ENCODE measurements at places on chromosomes 11 and 22.

- no peak for DNase-seq
Observed at GRCh38 chr11:2858995-2859698, 26.4 kb downstream of the CDKN1C start.

- no peak for DNase-seq
Observed at GRCh38 chr11:45285250-45285828, 802 bp downstream of the SYT13 start.

- no peak for DNase-seq
Observed at GRCh38 chr11:66879999-66880398, 23.1 kb downstream of the LRFN4 start.

DNA sequence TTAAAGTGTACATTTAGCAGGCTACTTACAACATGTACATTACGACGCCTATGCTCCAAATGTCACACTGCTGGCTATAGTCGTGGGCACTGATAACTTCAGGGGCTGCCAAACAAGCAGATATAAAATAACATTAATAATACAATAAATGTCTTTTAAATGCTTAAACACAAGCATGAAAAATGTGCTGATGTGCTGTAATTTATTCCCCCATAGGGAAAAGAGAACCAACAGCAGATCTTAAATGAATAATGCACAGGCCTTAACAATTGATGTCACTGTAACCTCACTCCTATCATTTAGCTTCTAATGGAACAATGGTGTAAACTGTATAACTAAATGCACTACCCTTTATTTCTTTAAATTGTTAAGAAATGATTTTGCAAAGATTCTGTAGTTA lies 153.4 kb downstream of the STK33 start:
- no peak for DNase-seq

- DNase-seq: no peak
Observed at GRCh38 chr11:80469871-80470270, 1029.0 kb upstream of the TENM4 start.

GRCh38 chr11:125365196-125365931 lies 130.7 kb downstream of the FEZ1 start:
- no peak for DNase-seq

DNA sequence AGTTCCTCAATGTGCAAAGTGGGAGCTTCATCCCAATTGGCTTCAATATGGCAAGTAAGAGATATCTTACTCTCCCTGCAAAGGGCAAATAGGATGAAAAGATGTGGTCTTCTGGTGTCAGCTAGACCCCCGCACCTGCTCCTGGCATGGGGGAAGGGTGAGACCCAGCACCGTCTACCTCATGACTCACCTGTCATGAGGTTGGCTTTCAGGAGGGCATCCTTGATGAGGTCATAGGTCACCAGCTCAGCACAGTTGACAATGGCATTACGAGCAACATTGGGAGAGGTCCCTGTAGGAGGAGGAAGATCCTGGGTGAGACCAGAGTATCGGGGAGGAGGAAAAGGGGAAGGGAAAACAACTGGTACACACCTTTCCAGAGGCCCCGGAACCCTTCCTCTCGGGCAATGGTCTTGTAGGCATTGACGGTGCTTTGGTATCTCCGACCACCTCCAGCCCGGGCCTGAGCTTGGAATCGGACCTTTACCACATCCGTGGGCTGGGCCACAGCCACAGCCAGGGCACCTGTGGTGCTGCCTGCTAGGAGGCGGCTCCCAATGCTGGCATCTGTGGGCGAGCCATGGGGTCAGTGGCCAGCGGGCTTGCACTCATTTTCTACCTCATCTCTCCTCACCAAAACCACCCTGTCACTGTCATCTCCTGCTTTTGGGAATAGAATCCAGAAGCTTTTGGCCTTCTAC lies 6.0 kb downstream of the UCP2 start:
- DNase-seq: no peak

- no peak for DNase-seq
Observed at GRCh38 chr11:101336155-101336554, 206.5 kb upstream of the PGR start.

DNA sequence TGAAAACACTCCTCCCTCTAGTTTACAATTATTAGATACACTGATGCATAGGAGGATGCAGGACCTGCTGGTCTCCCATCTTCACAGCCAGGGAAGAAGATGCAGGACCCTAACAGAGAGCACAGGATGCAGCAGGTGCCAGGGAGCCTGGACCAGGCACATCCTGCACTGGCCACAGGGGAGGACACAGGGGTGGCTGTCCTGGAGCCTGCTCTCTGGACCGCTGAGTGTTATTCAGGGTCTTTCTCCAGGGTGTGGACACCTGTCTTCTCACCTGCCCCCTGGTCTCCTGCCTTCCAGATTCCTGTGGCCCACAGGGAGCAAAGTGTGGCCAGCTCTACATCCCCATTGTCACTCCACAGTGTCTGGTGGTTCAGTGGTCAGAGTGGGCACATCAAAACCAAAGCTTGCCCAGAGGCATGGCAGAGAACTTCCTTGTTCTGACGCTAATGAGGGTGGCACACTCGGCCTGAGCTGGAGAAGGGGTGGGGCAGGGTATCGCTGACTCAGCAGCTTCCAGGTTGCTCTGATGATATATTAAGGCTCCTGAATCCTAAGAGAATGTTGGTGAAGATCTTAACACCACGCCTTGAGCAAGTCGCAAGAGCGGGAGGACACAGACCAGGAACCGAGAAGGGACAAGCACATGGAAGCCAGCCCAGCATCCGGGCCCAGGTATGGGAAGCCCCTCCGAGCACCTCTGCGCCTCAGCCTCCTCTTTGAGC lies at the start of gene APOBEC3A:
TSS of gene APOBEC3A (plus strand) at position 564 of the 725 bp plus-strand sequence. CDS start at position 647, 83 bp downstream.
- no peak for DNase-seq

DNA sequence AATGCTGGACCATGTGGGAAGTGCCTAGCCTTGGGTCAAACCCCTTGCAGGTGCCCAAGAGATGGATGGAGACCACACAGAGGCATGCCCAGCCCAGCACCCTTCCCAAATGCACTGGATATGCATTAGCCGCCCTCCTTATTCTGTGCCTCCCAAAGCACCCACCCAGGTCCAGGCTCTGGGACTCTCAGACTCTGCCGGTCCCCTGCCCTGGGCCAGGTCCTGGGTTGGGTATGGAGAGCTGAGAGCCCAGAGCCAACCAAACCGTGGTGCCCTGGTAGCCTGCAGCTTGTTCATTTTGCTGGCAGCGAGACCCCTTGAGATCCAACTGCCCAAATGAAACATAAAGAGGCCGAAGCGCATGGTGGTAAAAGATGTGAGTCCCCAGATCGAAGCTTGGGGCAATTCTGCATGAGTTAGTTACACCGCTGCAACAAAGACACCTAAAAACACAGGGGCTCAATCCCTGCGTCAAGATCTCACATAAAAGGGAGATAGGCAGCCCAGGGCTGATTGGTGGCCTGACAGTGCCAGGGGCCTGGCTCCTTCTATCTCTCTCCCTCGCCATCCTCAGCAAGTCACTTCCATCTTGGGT lies 61.5 kb downstream of the MYEOV start:
- DNase-seq: no peak

- DNase-seq: no peak
Observed at GRCh38 chr11:15557457-15558230, 442.9 kb downstream of the INSC start.

- DNase-seq: no peak
Observed at GRCh38 chr11:19984048-19984742, 176.1 kb downstream of the DBX1 start.

GRCh38 chr11:94129512-94130297 lies 1.1 kb downstream of the PANX1 start:
- DNase-seq: no peak

DNA sequence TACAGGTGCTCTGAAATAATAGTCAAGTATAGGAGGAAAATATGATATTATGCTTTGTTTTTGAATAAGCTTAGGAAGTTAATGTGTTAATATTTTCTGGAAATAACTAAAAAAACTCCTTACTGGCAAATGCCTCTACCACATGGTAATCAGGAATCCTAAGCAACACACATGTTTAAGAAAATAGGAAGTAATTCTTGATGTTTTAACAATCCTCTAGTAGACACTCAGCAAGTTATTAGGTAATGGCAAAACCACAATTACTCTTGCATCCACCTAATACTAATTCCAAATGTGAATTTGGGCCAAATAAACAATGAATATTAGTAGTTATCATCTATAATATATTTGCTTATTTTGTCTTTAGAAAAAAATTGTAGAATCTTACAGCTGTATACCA lies 53.6 kb downstream of the SLC35F2 start:
- DNase-seq: no peak

DNA sequence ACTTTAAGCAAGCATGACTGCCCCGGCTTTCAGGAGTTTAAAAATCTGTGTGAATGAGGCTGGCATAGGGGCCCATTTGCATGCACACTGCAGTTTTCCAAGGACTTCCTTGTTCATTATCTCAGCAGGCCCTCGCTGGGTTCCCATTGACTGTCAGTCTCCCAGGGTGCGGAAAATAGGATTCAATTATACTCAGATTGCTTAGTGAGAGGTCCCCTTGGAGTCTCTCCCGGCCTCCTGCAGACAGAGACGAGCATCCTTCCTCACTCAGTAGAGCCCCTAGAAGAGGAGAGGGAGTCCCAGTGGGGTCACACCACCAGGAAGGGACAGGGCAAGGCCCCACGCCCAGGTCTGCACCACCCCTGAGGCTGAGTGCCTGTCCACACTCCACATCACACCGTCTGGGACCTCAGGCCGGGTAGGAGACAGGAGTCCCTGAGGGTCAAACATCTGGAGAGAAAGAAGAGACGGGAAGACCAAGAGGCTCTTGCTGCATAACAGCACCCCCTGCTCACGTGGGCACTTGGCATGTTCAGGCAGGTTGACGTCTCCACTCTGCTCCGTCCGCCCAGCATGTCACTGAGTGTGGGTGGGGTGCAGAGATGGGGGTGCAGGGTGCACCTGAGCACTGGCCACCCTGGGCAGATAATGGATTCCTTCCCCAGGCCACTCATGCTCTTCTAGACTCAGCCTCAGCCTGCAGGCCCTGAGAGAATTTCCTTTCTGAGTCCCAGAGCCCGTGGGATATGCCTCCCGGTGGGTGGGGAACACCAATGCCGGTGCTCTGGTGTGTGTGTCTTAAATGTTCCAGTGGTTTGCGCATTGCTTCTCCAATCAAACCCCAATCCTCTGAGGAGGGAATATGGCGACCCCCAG lies 58.8 kb downstream of the MCM5 start:
- no peak for DNase-seq

- no peak for DNase-seq
Observed at GRCh38 chr11:95296621-95297025, 65.6 kb upstream of the SESN3 start.

DNA sequence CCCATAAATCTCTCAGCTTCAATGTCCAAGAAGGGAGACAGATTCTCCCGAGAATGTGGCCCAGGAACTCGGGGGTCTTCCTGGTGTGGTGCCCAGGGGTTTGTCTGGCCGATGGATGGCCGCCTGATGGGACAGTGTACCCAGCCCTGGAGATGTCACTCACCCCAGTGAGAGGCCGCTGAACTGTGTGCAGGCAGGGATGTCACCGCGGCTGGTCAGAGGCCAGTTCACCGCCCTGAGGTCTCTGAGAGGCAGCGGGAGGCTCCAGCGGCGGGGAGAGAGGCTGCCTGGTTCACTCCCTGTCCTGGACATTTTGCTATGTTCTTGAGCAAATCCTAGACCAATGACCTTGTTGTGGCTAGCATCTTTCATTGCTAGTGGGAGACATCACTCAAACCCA lies 1349.5 kb downstream of the BRD1 start:
- no peak for DNase-seq

DNA sequence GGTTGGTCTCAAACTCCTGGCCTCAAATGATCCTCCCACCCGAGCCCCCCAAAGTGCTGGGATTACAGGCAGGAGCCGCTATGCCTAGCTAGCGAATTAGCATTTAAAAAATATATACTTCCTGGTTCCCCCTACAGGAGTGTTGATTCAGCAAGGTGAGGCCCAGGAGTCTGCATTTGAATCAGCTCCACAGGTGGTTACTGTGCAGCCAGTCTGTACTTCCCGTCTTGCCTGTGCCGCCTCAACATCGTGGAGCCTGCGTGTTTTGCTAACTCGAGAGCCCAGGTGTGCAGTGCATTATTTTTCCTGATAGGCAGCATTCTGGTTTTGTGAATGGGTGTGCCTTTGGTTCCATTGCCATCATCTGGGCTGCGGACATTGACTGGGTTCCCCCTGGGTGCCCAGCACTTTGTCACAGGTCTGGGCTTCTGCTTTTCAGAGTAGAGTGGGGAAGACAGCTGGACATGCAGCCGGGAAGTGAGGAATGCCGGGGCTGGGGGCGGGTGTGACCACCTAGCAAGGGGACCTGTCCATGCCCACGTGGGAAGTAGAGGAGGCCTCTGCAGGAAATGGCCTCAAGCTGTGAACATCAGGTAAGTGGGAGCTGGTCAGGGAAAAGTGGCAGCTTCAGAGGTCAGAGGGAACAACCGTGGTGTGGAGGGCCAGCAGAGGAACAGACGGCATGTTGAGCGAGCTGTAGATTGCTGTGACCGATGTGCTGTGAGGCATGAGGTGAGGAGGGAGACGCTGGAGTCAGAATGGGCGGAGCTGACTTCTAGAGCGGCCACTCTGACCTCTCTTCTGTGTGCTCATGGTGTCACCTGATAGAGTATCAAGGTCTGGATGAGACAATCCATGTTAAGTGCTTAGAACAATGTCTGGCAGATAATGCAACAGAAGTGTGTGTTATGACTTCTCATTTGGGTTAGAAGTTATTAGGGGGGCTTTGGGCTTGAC lies 42.2 kb downstream of the PPFIA1 start:
- no peak for DNase-seq

DNA sequence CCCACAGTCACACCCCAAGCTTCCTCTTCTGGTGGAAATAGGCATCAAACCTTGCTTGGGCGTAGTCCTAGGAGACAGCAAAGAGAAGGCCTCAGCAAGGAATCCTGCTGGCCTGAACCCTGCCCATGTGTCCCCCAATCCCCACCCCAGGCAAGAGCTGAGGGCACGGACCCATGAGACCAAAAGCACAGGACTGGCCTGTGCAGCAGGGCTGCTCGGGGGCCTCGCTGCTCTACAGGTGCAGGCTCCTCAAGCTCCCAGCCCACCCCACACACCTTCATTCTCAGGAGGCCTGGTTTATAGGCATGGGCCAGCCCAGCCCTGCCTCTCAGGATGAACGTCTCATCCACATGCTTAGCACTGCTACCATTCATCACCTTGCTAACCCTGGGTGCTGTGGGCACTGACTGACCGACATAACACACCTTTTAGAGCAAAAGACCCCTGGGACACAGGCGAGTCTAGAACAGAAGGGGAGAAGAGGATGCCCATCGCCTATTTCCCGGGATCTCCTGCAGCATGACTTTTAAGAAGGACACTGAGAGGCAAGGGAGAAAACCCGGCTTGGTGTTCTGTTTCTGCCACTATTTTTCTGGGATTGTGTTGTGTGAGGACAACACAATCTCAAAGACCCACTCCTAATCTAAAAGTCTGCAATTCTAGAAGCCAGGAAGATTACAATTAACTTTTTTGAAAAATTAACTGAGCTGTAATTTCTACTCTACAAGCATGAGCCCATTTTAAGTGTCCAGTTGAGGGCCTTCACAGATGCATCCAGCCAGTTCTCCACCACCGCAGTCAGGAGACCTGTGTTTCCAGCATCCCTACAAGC lies 15.4 kb downstream of the TCIRG1 start:
- DNase-seq: no peak

GRCh38 chr11:119976805-119977560 lies 160.9 kb downstream of the TRIM29 start:
- no peak for DNase-seq
